ENCODE measurements at places on chromosomes 1 and 21. TPM values are rescaled to one million over a fixed set of nuclear protein-coding genes. Genes with fewer than 3 reads are reported as not detected.

The TIAM1 gene
- 2.9 TPM for total RNA-seq

The GBP7 gene
- total RNA-seq, result not detected

The OR2L2 gene
- total RNA-seq, result under 0.01 TPM

The LCA5L gene
- 0.66 TPM for total RNA-seq

The FAAH gene
- total RNA-seq, result 1.8 TPM

The NENF gene
- total RNA-seq, result 57.4 TPM

The SAMSN1 gene
- total RNA-seq, result 0.15 TPM

The FCRL4 gene
- not detected for total RNA-seq

The OR13G1 gene
- not detected for total RNA-seq

The KCNE2 gene
- total RNA-seq, result not detected

The ERVH48-1 gene
- not detected for total RNA-seq

The KRTAP12-2 gene
- not detected for total RNA-seq

The CD1B gene
- total RNA-seq, result not detected

The PERM1 gene
- under 0.01 TPM for total RNA-seq

The OR2T2 gene
- total RNA-seq, result not detected

The TFF2 gene
- total RNA-seq, result not detected

The CNR2 gene
- total RNA-seq, result not detected

The GBP3 gene
- total RNA-seq, result 28.8 TPM

The TDRD10 gene
- total RNA-seq, result not detected

The SPRR2D gene
- not detected for total RNA-seq

The OR2T35 gene
- not detected for total RNA-seq

The CFHR2 gene
- total RNA-seq, result not detected

The TOMM20 gene
- total RNA-seq, result 78.1 TPM

The CELA2A gene
- not detected for total RNA-seq

The RIMKLA gene
- total RNA-seq, result under 0.01 TPM

The ETV3L gene
- total RNA-seq, result not detected
